ENCODE measurements at places on chromosomes 7 and 10. TPM values are rescaled to one million over a fixed set of nuclear protein-coding genes. Genes with fewer than 3 reads are reported as not detected.
A peak's percentile ranks its signal among the peaks of the same experiment; 100 is the strongest.

GRCh38 chr7:102933763-102934162 is 21.0 kb downstream of the LRRC17 start:
- peak; percentile 87 for DNase-seq

DNA sequence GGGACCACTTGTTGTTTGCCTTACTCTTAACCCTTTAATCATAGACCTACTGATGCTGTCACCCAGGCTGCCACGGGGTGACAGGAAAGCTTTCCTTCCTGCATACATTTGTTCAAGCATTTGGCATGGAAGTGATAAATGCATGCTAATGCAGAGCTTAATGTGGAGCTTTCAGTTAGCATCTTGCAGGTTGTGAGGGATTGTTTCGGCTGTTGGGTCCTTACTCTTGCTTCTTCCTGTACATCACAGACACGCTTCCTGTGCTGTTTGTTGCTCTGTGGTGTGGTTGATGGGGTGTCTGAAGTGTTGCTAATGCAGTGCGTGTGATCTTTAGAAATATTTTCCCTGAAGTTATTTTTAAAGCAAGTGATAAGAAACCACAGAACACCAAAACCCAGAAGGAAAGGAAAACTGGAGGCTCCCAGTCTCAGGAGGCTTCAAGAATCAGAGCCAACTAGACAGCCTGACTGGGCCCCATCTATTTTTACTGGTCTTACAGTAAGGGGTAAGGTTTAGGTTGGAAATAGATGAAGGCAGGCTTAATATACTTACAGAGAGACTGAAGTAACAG is 143.1 kb downstream of the CHN2 start:
- DNase-seq: peak; percentile 65

- no peak for DNase-seq
These were observed 6.9 kb downstream of the FAM241B start for GRCh38 chr10:69636626-69637605.

- no peak for DNase-seq
These were observed 318.4 kb downstream of the GLRX3 start for GRCh38 chr10:130454543-130455000.

- DNase-seq: peak; percentile 85
These were observed 82.3 kb upstream of the GPR26 start for GRCh38 chr10:123583639-123584418.

The CYP2C8 gene
- not detected for total RNA-seq

The IDI2 gene
- not detected for total RNA-seq

The NUP205 gene
- total RNA-seq: 102 TPM
